Suppressor macrophage (primary cell): ENCODE measurements at places on chromosomes 3 and 15.

- no peak for DNase-seq
Measured at GRCh38 chr3:142861926-142862325, 27.0 kb downstream of the PCOLCE2 start.

GRCh38 chr3:188510366-188510765, 356.4 kb downstream of the LPP start:
- no peak for DNase-seq

- no peak for DNase-seq
Measured at GRCh38 chr3:118587847-118588246, 446.8 kb downstream of the IGSF11 start.

DNA sequence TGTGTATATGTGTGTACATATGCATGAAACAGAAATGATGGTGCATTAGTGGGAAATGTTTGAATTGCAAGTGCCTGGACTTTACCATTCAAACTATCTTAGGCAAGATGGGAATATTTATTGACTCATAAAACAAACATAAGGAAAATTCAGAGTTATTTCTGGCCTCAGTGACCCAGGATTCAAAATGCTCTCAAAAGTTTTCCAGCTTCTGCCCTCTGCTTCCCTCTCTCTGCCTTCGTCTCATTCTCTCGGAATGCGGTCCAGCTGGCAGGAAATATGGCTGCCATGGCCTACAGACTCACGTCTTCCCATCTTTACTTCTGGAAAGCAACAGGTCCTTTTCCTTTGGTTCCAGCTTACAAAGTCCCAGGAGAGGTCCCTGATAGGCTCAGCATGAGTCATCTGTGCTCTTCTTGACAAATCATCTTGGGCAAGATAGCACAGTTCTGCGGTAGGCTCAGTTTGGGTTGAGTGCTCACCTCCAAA, 8.7 kb upstream of the ZNF774 start:
- peak; percentile 29 for DNase-seq

DNA sequence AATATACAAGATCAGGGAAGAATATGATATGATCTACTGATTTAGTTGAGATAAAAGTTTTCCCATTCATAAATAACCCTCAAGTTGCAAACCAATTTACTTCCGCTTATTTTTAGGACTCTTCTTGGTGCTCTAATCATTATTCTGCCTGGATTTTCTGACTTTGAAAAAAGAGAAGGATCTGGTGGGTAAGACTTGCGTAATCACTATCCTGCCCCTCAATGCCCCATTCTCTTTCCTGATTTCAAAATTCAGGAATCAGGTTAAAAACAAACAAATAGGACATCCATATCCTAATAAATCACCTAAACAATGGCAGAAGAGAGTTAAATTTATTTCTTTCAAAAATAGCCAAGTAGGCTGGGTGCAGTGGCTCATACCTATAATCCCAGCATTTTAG, 127.5 kb downstream of the CLASP2 start:
- no peak for DNase-seq
